CD4-positive, alpha-beta memory T cell (primary cell): ENCODE measurements at places on chromosomes 5 and 9. TPM values are rescaled to one million over a fixed set of nuclear protein-coding genes. Genes with fewer than 3 reads are reported as not detected.

- DNase-seq: peak; percentile 57
These were observed 27.5 kb downstream of the SH3TC2 start for GRCh38 chr5:149035372-149035790.

- DNase-seq: no peak
These were observed 90.5 kb downstream of the NRG2 start for GRCh38 chr5:139952574-139952973.

GRCh38 chr9:1261879-1262766, 212.0 kb downstream of the DMRT2 start:
- no peak for DNase-seq

- no peak for DNase-seq
These were observed 80.5 kb downstream of the SERINC5 start for GRCh38 chr5:80175337-80175736.

Gene PHYHD1
- 1.7 TPM for total RNA-seq

Gene SLC36A2
- not detected for total RNA-seq

Gene HOMER1
- total RNA-seq: 1.7 TPM

Gene LRRC19
- not detected for total RNA-seq

Gene BHMT
- total RNA-seq: not detected
